ENCODE measurements at places on chromosomes 12 and 14. TPM values are rescaled to one million over a fixed set of nuclear protein-coding genes. Genes with fewer than 3 reads are reported as not detected.

The CFAP54 gene
- total RNA-seq: 0.32 TPM

The LHX5 gene
- total RNA-seq: 1.5 TPM

The FAM186B gene
- total RNA-seq: 0.21 TPM

The PGF gene
- total RNA-seq: 5.0 TPM

The FOXG1 gene
- 0.09 TPM for total RNA-seq

GRCh38 chr12:77152623-77153193 lies 87.3 kb upstream of the E2F7 start:
- no peak overlapping the region for H3K4me3 ChIP-seq
- no peak overlapping the region for H3K27ac ChIP-seq
- no peaks in the 10 kb centered on the region for H3K27me3 ChIP-seq
- no peak for DNase-seq
- peaks cover 6% of the 10 kb centered on the region for H3K4me1 ChIP-seq

- no peak overlapping the region for H3K27ac ChIP-seq
- no peaks in the 10 kb centered on the region for H3K4me1 ChIP-seq
- no peaks in the 10 kb centered on the region for H3K36me3 ChIP-seq
- DNase-seq: no peak
Measured at GRCh38 chr12:100755186-100755585, 39.4 kb upstream of the ANO4 start.

DNA sequence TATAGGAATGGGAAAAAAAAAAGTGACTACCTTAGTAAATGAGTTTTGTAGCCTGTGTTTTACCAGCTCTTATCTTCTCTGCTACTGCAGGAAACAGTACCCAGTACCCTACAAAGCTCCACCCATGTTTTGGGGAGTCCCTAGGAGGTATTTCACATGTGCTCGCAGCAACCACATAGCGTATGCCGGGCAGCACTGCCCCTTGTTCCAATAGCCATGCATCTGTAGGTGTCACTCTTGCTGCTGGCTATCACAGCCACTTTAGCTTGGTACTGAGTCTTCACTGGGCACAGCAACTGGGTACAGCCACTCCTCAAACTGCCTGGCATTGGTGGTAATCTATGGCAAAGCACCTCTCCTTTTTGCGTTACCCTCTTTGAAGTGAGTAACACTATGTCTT lies 2.0 kb upstream of the MDM1 start:
- H3K27ac ChIP-seq: no peak overlapping the region
- peak overlapping the region; percentile 27 for H3K4me3 ChIP-seq
- H3K36me3 ChIP-seq: no peaks in the 10 kb centered on the region
- DNase-seq: no peak
- peaks cover 4% of the 10 kb centered on the region for H3K27me3 ChIP-seq

- peaks cover 65% of the 10 kb centered on the region for H3K4me1 ChIP-seq
- no peak for DNase-seq
- H3K27me3 ChIP-seq: no peaks in the 10 kb centered on the region
- H3K36me3 ChIP-seq: no peaks in the 10 kb centered on the region
Measured at GRCh38 chr14:100400115-100400514, 77.0 kb downstream of the SLC25A47 start.

DNA sequence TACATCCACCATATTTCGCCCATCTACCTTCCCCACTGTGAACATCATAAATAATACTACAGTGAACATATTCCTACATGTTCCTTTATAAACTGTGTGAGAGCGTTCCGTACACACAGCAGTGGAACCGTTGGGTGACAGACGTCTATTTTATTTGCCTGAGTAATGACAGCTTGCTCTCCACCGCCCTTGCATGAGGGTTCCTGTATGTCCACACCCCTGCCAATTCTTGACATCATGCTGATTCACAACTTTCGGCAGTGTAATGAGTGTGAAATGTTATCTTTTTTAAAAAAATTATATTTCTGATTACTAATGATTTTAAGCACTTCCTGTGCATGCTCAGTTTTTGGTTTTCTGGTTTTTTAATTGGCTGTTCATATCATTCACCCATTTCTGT lies 4.3 kb upstream of the RAD52 start:
- no peak overlapping the region for H3K4me3 ChIP-seq
- peak overlapping the region; percentile 70 for H3K27ac ChIP-seq
- no peaks in the 10 kb centered on the region for H3K27me3 ChIP-seq
- DNase-seq: no peak
- H3K36me3 ChIP-seq: no peaks in the 10 kb centered on the region
- peaks cover 16% of the 10 kb centered on the region for H3K4me1 ChIP-seq

Data from WTC11 (cell line).